Esophagus squamous epithelium (tissue), 5 donors: ENCODE measurements at places on chromosomes 16 and 17.

GRCh38 chr17:80650751-80651518, 106.3 kb downstream of the RPTOR start:
- DNase-seq, result no peak

- DNase-seq, result no peak
Measured at GRCh38 chr16:49986351-49987124, 38.5 kb upstream of the CNEP1R1 start.

DNA sequence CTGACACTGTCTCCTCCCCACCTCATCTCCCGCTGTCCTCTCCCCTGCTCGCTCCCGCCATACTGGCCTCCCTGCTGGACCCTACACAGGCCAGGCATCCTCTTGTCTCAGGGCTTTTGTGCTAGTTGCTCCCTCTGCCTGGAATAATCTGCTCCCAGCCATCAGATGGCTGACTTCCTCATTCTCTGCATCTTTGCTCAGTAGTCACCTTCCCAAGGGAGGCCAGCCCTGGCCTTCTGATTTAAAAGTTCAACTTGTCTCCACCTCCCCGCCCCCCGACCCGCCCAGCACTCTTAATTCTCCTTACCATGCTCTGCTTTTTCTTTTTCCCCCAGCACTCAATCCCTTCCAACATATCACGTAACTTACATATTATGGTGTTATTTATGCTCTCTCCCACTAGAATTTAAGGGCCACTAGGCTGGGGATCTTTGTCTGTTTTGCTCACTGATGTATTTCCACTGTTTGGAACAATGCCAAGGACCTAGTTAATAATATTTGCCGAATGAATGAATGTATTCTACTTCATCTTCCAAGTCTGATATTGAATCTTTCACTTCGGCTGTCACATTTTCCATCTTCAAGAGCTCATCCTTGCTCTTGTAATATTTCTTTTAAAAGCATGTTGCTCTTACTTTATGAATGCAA, 178.3 kb downstream of the CDK5R1 start:
- DNase-seq, result no peak

- DNase-seq, result no peak
Measured at GRCh38 chr16:84628226-84628731, 10.4 kb upstream of the COTL1 start.

GRCh38 chr17:81428121-81428515, 32.9 kb downstream of the BAHCC1 start:
- DNase-seq, result no peak

DNA sequence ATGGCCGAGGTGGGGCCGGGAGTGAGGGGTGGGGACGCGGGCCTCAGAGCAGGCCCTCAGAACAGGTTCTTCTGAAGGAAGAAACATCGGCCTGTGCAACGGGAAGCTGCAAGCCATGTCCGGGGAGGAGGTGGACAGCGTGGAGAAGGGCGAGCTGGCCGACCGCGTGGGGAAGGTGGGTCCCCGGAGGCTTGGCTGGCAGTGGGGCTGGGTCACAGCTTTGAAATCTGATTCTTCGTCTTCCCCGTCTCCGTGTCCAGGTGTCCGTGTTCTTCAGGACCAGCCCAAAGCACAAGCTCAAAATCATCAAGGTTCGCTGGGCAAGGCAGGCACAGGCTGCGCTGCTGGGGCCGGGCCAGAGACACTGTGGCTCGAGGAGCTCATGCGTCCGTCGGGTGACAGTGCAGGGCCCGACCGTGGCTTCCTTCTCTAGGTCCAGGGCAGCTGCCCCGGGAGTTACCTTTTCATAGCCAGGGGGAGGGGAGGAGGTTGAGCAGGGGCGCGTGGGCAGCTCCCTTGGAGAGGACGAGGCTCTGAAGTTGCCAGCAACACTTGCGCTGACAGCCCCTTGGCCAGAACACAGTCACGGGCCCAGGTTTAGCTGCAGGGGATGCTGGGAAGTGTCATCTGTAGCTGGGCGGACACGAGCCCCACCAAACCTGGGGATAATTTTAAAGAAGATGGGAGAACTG, 51.3 kb downstream of the MEAK7 start:
- DNase-seq, result no peak

DNA sequence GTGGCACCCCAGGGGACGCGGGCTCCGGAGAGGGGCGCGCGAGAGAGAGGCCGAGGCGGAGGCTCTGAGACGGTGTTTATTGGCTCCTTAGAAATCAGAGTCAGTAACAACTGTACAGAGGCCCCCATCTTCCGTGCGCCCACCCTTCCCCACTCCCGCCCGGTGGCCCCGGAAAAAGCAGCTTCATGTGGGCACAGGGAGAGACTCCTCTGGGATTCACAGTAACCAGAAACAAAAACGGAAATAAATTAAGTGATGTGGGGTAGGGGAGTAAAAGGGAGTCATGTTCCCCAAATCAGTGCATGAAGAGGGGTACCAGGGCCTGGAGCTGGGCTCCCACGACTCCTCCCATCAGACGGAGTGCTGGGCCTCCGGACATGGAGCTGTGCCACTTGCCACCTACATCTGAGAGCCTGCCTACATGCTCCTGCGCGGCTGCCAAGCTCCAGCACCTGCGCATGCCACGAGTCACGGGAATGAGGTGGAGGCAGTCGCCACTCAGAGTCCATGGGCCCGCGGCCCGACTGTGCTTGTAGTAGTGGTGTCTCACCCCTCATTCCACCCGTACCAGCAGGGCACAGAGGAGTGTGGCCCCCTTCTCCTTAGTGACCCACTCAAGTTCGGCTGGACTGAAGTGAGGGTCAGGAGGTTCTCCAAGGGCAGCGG, 543 bp upstream of the GPS2 start:
- no peak for DNase-seq

DNA sequence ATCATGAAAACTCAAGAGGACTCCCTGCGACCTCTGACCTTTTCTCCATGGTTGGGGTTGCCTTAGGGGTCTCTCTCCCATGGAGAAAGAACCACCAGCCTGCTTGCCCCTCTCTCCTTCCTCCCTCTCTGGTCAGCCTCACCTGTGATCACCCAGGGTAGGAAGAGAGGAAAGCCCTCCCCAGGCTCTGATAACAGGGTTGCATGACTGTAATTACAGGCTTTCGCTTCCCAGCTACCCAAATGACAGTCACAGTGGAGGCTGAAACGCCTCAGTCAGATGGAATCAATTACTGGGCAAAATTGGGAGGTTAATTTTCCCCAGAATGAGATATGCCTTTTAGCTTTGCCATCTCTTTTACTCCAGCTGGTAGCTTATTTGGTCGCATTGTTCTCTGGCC, 265.8 kb upstream of the SOX9 start:
- no peak for DNase-seq

- no peak for DNase-seq
Measured at GRCh38 chr16:13948086-13948485, 28.1 kb downstream of the ERCC4 start.

DNA sequence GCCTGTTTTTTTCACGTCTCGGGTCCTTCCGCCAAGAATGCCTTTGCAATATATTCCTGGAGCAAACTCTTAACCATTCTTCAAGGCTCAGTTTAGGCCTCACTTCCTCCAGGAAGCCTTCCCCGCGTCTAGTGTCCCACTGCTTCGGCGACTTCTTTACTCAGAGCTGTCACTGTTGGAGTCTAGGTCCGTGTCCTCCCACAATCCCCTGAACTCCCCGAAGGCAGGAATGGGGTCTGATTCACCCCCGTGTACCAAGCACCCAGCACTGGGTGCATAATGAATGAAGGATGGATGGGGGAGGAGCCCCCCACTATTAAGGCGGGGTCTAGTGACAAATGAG, 508 bp downstream of the MATCAP1 start:
- DNase-seq, result no peak

GRCh38 chr16:7257016-7257415, 75.6 kb upstream of the RBFOX1 start:
- DNase-seq, result no peak

DNA sequence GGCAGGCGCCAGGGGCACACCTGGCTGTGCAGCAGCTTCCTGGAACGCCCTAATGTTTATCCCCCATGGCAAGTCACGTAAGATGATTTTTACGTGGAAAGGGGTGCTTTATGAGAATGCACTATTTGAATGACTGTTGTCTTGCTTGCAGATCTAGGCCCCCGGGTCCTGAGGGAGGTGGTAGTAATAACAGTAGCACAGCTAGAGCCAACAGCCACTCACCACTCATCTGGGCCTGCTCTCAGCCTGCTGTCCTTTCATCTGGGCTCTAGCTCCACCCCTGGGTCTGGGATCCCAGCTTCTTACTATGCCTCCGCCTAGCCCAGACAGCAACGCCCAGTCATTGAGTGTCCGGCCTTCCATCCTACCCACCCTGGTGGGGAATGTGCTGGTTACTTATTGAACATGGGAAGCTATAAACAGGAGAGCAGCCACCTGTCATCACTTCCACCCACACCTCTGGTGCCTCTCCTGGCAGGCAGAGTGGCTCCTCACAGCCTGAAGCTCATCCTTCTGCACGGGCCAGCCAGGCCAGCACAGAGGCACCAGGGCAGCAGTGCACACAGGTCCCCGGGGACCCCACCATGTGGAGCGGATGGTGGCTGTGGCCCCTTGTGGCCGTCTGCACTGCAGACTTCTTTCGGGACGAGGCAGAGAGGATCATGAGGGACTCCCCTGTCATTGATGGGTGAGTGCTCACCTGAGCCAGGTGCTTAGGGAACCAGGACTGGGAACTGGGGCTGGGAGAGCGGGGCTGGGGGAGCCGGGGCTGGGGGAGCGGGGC, 16.6 kb downstream of the DPEP1 start:
- DNase-seq, result no peak

DNA sequence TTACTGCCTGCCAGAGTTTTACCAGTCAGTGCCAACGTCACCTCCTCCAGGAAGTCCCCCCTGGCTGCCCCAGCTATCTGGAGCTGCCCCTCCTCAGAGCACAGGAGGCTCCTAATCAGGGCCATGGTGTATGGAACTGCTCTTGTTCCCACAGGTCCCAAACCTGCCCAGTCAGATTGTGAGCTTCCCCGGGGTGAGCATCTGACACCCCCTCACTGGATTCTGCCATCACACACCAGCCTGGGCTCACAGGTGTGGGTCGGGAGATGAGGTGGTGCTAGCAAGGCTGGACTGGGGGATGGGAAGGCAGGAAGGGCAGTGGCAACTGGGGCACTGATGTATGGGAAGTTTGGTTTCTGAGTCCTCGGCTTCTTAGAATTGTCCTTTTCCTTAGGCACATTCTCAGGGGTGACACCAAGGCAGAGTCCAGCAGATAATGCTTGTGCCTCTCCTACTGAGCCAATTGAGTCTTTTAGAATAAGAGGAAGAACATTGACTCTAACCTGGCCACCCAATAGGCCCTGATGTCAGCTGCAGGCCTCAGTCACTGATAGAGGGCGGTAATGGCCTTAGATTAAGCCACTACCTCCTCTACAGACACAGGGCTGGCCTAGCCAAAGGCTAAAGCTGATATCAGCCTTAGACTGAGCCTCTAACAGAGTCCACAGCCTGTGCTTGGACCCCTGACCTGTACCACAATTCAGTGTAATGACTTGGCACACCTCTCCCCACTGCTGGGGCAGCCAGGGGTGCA, 107.9 kb downstream of the WSCD1 start:
- DNase-seq, result no peak

- no peak for DNase-seq
Measured at GRCh38 chr16:77859493-77860232, 71.3 kb downstream of the VAT1L start.

DNA sequence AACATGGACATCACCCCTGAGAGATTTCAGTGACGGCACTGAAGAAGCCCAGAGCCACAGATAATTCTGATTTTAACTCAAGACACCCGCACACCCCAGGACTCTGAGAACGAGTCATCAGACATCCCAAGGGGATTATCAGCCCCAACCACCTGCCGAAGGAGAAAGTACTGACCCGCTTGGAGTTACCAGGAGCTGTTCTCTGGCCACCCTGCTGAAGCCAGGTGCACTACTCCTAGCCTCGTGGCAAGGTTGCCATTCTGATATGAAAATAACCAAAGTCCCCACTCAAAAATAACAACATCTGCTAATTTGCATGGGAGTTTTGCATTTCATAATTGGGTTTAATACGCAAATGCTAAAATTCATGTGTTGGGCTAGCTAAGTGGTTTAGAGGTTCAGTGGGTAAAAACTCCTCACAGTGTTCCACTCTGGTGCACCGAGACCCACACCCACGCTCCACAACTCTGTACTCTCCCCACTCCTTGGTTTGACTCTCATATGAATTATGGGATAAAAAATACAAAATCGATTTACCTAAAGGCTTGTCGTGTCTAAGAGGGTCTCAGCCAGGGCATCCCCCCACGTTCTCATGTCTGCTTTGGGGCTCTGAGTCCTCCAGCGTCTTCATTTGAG, 143.0 kb upstream of the NOL11 start:
- no peak for DNase-seq

DNA sequence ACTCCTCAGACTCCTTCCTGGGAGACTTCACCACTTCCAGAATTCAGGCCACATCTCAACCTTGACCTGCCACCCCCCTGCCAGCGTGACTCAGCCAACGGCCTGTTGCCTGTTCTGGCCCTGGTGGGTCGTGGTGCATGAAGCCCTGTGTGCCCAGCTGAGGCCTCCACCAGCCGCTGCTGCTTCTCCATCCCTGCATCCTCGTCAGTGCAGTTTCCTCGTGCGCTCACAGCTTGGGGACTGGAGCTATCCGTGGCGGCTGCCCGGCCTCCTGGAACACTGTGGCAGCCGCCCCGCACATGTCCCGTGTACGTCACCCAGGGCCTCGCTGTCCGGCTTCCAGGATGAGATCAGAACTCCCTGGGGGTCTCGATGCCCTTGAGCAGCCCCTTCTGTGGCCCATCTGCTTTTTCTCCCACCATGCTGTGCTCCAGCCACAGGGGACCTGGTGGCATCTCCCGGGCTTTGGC, 8.0 kb upstream of the TEDC2 start:
- DNase-seq, result no peak

DNA sequence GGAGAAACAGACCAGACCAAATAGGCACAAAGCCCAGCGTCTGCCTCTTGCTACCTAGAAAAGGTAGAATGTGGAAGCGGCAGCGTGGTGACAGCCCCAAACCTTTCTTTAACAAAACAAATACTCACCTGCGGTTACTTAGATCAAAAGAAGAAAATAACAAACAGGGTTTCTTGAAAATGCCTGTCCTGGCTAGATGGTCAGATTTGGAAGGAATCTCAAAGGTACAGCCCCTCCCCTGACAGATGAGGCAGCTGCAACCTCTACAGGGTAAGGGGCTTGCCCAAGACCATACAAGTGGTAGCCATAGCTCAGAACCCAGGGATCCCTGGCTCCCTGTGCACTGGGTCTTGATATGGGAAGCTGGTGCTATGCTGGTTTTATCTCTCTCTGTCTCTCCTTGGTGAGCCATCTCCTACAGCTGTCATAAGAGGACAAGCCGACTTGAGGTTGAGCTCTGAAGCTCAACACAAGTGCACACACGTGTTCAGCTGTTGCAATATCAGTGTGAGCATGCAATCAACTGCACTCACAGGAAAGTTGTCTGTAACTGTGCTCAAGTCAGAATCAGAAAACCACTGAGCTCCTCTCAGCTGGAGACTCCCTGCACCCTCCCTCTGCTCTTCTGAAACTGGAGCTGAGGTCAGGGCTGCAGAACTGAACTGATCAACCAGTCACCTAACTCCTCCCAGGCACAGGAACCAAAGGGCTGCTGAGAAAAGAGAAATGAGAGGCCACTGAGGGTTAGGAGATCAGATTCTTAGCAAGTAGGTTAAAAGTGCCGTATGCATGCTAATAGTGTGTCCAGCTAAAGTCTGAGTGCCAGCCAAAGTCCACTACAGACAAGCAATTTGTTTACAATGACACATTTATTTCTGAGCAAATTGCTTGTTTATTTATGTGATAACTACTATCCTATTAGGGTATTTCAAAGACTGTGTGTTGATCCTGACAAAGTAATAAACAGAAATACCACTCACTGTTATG, 6.1 kb upstream of the RNF157 start:
- DNase-seq, result no peak

- DNase-seq, result no peak
Measured at GRCh38 chr17:56737421-56738161, 96.1 kb downstream of the C17orf67 start.

GRCh38 chr17:28760601-28761562, 17.1 kb downstream of the TRAF4 start:
- DNase-seq, result no peak
